Brain microvascular endothelial cell (primary cell): ENCODE measurements at places on chromosomes 4 and X.
A peak's percentile ranks its signal among the peaks of the same experiment; 100 is the strongest.

DNA sequence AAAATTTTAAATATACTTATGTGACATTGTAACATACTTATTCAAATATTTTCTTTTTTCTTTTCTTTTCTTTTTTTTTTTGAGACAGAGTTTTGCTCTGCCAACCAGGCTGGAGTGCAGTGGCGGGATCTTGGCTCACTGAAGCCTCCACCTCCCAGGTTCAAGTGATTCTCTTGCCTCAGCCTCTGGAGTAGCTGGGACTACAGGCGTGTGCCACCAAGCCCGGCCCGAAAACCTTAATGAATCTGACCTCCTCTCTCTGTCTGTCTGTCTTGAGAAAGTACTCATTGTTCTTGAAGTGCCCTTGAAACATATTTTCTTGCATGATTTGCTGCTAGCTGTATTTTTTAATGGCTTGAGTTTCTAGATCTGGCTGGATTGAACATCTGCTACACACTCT lies 136.8 kb downstream of the ANAPC4 start:
- no peak for DNase-seq

DNA sequence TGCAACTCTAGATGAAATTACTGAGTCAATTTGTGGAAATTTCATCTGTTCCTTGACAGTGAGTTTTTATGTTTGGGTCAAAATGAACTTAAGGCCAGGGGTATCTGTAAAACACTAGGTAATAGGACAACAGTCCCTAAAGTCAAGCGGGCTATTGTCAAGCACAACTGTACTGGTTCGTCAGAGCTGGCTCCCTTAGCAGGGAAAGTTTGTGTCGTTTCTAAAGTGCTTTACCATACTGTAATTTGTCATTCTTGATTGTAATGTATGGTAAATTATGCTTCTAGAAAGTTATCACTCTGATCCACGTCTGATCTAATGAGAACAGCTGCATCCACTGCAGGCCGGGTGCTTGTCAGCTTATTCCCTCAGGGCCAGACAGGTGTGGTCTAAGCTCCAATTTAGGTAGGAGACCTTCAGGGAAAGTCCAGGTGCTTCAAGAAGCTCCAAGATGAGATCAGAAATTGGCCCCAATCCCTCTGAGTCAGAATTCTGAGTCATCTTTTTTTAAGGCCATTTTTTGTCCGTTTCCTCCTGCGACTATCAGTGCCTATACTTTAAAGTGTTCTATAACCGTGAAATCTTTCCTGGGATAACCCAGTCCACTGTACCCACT lies 92.2 kb downstream of the PALLD start:
- peak; percentile 88 for DNase-seq

- DNase-seq, result no peak
Observed at GRCh38 chrX:12128017-12128416, 10.3 kb upstream of the FRMPD4 start.

GRCh38 chr4:26452565-26453531 lies 37.4 kb downstream of the CCKAR start:
- no peak for DNase-seq

GRCh38 chr4:113528395-113528794 lies 233.1 kb downstream of the CAMK2D start:
- DNase-seq, result no peak

DNA sequence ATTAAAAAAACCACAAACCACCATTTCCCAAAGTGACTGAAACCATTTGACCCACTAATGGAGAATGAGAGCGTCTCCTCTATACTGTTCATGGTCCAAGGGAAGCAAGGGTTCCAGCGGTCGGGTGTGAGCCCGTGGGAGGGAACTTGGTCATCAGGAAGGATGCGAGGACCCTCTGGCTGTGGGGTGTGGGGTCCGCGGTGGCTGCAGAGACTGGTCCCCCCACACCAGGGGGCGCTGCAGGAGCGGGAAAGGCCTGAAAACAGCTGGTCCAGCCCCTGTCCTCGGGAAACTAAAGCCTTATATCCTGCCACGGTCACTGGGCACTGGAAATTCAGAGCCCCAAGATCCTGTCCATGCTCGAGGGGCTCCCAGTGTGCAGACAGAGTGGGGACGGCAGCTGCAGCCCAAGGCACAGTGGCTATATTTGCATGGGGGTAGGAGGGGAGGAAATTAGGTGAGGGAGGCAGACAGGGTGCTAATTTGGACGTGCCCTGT lies 4.3 kb downstream of the BLOC1S4 start:
- DNase-seq, result peak; percentile 47

- no peak for DNase-seq
Observed at GRCh38 chr4:26491449-26492170, 1.3 kb upstream of the CCKAR start.

GRCh38 chr4:5823542-5824211 lies 69.2 kb downstream of the CRMP1 start:
- DNase-seq, result no peak

- DNase-seq, result no peak
Observed at GRCh38 chr4:109172301-109172700, 130.2 kb downstream of the COL25A1 start.

- DNase-seq, result no peak
Observed at GRCh38 chr4:157294575-157294974, 74.0 kb downstream of the GRIA2 start.

- DNase-seq, result no peak
Observed at GRCh38 chrX:10157032-10157341, 212 bp downstream of the CLCN4 start.

GRCh38 chr4:114393295-114394038 lies 205.1 kb upstream of the UGT8 start:
- no peak for DNase-seq

DNA sequence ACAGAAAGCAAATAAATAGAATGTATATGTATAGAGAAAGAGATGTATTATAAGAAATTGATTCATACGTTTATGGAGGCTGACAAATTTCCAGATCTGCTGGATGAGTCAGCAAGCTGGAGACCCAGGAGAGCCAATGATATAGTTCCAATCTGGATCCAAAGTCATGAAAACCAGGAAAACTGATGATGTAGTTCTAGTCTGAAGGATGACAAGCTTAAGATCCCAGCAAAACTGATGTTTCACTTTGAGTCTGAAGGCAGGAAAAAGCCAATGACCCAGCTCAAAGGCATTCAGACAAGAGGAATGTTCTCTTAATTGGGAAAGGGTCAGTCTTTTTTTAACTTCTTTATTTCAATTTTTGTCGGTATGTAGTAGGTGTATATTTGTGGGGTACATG lies 102.6 kb downstream of the LHFPL1 start:
- DNase-seq, result no peak

- DNase-seq, result no peak
Observed at GRCh38 chrX:21374994-21375707, 933 bp downstream of the CNKSR2 start.

DNA sequence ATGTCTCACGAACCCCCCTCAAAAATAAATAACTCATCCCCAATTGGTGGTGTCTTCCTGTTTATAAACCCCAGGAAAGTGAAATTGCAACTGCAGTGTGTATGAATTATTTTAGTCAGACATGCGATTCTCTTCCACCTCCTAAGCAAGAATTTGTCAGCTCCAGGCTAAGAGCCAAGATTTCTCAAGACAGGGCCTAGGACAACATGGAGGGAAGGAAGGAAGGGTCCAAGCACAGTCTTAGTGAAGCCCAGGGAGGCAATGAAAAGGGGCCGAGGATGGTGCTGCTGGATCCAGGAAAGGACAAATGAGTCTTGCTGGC lies 20.0 kb downstream of the SH3KBP1 start:
- DNase-seq, result no peak

- peak; percentile 7 for DNase-seq
Observed at GRCh38 chrX:53294024-53294648, 12.8 kb upstream of the IQSEC2 start.

GRCh38 chr4:83651846-83652245 lies 115.9 kb downstream of the GPAT3 start:
- no peak for DNase-seq

DNA sequence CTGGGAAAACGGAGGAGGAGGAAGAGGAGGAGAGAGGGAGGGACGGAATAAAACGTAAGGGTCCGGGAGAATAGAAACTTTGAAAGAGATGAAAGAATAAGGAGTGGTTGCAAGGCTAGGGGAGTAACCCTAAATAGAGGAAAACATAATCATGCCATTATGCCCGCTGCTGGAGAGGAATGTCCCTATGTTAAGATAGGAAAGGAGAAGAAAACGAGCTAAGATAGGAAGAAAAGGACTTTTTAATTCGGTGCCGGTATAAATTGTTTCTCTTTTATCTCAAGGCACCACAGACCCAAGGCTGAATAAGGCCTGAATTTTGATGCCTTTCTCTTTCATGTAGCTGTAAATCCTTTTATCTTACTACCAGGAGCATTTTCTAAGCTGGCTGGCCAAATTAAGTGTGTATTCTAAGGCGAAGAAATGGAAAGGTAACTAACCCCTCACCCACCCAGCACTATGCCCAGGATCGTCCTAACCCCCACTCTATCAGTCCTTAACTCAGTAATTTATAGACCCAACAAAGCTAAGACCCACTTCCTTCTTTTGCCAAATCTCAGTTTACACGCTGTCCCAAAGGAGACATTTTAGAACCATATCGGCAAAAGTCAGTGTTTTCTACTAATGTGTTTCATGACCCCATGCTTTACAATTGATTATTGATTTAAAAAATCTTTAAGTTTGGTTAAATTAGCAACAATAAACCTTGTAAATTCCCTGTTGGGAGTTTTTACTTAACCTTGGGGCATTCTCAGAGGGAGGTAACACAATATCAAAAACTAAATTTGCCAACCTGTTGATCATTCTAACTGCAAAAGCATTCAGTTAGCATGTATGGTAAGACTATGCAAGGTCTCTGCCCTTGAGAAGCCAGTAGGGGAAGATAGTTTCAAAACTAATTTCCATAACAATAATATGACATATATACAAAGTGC lies 1.1 kb upstream of the CUL4B start:
- no peak for DNase-seq

DNA sequence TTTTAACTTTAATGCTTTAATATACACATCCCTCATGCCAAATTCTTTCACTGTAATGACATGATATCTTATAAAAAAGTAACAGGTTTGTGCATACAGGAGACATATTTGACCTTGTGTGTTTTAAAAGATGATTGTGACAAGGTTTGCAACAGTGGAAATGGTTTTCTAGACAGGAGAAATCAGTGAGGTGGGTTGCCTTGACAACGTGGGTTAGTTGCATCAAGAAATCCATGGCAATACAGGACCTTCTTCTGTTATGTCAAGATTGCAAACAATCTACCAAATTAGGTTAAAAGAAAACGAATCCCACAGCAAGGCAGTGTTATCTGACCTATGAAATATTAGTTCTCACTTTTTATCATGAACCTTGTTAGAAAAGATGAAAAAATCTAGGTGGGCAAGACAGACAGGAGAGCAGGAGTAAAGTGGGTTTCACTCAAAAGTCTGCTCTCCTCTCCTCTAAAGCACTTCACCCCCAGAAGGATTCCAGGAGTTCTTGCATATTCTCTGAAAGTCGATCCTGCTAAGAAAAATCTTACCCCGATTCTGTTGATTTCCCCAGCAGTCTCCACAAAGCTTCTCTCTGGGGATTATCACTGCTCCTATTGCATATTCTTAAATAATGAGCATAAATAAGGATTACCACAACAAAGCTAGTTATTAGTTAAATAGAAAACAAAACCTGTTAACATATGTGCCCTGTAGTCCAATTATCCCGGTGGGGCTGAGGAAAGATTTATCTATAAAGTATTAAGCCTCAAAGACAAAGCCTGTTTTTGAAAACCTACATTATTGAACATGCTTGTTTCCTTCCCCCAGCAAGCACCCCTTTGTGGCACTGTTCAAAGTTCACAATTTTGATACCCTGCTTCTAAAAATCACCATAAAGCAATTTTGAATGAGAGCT lies 71.0 kb downstream of the TMA16 start:
- no peak for DNase-seq

GRCh38 chr4:104826171-104826570 lies 320.5 kb upstream of the TET2 start:
- DNase-seq, result no peak

DNA sequence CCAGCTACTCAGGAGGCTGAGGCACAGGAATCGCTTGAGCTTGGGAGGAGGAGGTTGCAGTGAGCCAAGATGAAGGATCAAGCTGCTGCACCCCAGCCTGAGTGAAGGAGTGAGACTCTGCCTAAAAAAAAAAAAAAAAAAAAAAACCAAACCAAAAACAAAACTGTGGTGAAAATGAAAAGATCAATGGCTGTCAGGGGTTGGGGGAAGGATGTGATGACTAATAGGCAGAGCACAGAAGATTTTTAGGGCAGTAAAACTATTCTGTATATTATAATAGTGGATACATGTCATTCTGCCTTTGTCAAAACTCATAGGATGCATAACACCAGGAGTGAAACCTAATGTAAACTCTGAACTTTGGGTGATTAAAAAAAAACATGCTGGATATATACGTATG lies 69.9 kb upstream of the ELOVL6 start:
- DNase-seq, result no peak

DNA sequence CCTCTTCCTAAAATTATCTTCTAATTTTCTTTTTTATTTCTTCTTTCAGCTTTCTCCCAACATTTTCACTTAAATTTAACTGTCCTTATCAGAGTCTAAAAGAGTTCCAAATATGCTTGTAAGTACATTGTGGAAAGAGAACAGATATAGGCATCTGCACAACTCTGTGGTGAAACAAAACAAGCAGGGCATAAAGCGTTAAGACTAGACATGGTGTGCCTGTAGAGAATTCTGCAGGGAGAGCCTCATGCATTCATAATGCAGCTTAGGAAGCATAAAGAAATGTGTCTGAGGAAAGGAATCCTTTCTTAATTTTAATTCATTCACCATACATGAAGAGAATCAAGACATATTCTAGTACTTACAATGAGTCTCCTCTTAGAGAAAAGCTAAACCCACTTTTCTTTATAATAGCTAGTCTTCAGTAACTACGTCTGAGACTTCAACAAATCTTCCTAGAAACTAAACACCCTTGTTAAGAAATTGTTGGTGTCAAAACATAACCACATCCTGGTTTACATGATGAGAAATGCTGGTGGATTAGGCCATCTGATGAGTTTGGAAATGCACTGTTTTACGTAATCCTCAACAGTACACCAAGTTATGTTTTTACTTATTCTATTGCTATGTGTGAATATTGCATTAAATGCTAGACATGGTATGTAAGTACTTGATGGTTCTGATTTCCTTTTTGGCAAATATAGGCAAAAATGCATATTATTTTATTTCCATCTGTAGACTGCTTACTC lies 307.8 kb upstream of the GIMD1 start:
- no peak for DNase-seq

- no peak for DNase-seq
Observed at GRCh38 chr4:94358101-94358500, 15.5 kb upstream of the HPGDS start.

- DNase-seq, result no peak
Observed at GRCh38 chrX:150676221-150676620, 17.0 kb upstream of the MTMR1 start.

DNA sequence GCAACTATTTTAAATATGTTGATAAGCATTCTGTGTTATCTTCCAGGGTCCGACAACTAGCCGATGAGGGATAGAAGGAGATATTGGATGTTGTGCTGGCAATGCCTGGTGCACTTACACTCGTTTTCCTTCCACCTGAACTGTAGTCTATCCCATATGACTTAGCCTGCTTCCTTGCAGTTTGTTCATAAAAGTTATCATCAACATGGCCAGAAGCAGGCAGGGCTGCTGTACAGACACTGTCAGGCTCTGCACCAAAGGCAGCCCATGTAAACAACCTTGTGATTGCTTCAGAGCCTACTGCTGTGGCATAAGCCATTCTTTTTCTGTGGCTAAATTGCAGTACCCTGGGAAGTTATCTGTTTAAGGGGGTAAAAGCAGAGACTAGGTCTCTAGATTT lies 1.6 kb downstream of the MAPK10 start:
- DNase-seq, result no peak
